Stimulated activated CD8-positive, alpha-beta memory T cell treated with anti-CD3 and anti-CD28 coated beads, Interleukin-12 subunit alpha, Interleukin-12 subunit beta, amount 100 ng/mL, for 4 hours (primary cell): ENCODE measurements at places on chromosomes 2 and 18.

- no peak for DNase-seq
Observed at GRCh38 chr2:42964439-42965083, 172.2 kb upstream of the HAAO start.

- no peak for DNase-seq
Observed at GRCh38 chr2:110688594-110689091, 10.8 kb upstream of the BUB1 start.

DNA sequence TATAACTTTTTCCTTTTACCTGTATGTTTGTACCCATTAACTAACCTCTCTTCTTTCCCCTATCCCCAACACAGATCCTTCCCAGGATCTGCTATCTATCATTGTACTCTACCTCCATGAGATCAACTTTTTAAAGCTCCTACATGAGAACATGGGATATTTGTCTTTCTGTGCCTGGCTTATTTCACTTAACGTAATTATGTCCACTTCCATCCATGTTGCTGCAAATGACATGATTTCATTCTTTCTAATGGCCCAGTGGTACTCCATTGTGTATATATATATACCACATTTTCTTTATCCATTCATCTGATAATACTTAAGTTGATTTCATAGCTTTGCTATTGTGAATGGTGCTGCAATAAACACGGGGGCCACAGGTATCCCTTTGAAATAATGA is 135.9 kb upstream of the THUMPD2 start:
- no peak for DNase-seq

- DNase-seq: no peak
Observed at GRCh38 chr18:66638856-66639629, 35.2 kb upstream of the CDH19 start.

- DNase-seq: no peak
Observed at GRCh38 chr2:137411585-137411984, 552.7 kb upstream of the HNMT start.

- no peak for DNase-seq
Observed at GRCh38 chr2:78999406-78999805, 26.1 kb upstream of the REG3G start.

DNA sequence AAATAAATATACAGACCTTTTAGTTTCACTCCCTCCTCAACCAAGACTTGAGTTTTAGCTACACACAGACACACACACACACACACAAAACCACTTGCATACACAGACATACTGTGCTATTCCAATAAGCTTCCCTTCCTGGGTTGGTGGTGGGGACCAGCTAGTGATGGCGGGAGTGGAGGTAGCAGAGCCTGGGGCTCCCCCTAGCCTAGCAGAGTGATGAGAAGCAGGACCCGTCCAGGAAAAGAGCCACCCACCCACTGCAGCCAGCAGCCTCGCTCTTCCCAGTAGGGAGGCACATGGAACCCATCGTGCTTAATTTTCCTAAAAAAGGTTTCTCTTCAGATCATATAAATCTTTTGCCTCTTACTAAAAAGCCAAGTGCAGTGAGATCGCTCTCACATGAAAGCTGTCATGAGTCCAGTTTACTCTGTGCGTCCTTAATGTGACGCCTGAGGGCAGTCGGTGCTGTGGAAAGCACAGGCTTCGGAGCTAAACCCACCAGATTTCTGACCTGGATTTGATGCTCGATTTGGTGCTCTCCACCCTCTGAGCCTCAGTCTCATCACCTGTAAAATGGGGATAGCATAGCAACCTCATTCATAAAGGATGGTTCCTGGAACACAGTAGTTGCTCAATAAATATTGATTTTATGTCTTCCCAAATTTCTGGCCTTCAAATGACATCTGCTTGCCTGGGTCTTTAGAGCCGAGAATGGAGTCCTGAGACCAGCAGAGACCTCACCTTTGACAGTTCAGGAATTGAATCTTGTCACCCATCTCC is 60.1 kb upstream of the YWHAQ start:
- DNase-seq: no peak

DNA sequence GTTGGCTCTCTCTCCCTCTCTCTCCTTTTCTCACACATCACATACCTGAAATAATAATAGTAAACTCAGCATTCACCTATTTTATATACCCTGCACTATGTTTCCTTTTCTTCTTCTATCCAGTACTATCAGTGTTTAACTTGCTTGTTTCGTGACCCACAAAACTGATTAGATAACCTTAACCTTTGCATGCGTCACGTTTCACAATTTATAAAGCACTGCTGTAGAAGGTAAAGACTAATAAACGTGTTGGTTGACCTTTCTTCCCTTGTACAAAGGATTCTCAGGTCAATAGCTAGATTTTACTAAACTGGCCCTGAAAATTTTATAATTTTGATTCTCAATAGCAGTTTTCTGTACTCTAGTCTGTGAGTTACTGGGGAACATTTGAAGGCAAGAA is 791.7 kb downstream of the DPP10 start:
- no peak for DNase-seq

DNA sequence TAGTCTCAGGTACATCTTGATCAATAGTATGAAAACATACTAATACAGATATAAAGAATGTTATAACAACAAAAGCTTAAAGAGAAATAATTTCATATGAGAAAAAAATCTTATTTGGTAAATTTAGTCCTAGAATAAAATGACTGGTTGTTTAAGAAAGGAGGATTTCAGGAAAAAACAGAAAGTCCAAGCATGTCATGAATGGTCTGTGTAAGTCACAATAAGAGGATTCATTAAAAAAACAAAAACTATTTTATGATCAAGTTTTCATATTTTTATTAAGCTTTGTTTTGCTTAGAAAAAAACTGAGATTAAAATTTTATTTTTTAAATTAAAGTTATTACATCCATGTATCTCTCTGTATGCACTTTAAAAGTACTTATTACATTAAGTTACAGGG is 353.9 kb upstream of the SPHKAP start:
- no peak for DNase-seq

GRCh38 chr18:50826027-50826426 is 6.2 kb upstream of the MRO start:
- DNase-seq: no peak

DNA sequence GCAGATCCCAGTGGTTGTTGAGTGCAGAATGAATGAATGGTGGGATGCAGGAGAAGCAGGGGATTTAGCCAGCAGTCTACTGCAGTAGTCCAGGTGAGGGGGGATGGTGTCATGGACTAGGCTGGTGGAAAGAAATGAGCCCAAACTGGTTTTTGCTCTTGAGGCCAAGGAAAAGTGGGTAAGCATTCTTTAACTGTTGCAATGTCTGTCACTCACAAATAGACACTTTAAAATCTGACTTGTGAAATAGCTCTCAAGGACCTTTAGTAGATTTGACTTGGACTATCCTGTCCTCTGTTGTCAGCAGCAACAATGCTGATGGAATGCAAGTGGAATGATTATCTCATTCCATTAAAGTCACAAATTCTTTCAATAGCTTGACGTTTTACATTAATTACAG is 37.5 kb upstream of the STK17B start:
- DNase-seq: no peak

DNA sequence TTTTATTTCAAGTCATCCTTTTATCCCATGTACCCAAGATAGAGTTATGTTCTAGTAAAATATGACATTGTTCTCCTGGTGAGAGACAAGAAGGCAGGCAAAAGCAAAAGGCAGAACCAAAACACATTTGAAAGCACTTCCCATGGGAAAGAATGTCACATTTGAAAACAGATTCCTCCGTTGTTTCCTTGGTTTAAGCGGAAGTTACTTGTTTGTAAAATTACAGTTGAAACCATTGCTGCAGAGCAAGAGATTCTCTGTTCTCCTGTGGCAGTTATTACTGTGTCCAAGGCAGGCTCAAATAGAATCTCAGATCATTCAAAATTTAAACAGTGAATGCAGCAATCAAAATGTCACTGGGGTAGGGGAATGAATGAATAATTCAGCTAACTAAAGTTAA is 149.6 kb downstream of the MTCL1 start:
- no peak for DNase-seq
